NCI-H1092 treated with DMSO at 0.1 percent for 48 hours (cell line): ENCODE measurements at places on chromosomes 2 and 18.
A peak's percentile ranks its signal among the peaks of the same experiment; 100 is the strongest.

DNA sequence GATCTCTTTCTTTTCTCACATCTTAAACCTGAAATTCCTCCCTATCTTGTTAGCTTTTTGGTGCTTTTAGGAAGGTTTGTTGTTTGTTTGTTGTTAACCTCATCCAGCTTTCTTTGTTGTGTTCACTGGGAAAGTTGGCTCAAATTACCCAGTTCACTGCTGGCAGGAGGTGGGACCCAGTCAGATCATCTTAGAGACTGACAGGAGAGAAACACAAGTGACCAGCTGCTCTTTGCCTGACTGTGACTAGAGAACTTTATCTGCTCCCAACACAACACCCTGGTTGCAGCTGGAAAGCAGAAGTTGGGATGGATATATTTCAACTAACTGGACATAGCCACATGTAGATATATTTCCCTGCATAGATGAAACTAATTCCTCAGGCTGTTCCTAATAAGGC is 10.0 kb downstream of the MAPK4 start:
- no peak for DNase-seq

DNA sequence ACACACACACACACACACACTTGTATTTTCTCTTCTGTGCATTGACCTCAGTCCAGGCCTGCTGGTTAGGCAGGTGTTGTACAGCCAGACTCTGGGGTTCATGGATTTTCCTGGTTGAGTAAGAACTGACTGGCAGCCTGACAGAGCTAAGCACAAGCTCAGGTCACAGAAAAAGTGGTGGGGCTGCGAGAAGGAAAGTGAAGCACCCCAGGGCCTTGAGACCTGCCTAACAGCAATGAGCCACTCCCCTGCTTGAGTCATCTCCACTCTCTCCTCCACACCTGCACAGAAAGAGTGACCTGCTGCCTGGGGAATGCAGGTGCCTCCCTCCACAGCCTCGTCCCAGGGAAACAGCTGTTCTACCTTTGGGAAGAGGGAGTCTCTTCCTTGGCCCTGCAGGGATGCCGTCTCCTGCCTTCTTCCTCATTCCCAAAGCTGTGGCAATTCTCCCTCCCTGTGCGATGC is 91.4 kb upstream of the LGALSL start:
- DNase-seq = no peak

GRCh38 chr18:22900558-22901238 is 32.4 kb upstream of the RBBP8 start:
- peak; percentile 85 for DNase-seq

DNA sequence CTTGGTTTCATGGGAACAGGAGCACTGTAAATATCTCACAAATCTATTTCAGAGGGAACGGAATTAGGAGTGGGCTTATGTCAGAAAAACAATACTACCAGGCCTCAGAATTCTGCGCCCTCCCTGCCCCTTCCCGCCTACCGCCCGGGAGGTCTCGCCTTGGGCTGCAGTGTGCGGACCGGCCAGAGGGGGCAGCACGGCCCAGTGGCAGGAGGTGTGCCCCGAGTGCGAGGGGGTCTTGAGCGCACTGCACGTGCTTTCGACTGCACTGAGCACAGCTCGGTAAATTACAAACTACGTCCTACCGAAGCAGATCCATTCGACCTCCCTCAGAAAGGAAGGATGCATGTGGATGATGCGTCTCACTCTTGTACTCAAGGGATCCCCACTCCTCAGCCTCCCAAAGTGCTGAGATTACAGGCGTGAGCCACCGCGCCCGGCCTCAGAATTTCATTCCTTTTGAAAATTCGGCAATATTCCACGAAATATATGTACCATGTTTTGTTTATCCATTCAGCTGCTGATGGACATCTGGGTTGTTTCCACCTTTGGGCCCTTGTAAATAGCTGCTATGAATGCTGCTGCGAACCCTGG is 297.0 kb downstream of the BCL2 start:
- no peak for DNase-seq

DNA sequence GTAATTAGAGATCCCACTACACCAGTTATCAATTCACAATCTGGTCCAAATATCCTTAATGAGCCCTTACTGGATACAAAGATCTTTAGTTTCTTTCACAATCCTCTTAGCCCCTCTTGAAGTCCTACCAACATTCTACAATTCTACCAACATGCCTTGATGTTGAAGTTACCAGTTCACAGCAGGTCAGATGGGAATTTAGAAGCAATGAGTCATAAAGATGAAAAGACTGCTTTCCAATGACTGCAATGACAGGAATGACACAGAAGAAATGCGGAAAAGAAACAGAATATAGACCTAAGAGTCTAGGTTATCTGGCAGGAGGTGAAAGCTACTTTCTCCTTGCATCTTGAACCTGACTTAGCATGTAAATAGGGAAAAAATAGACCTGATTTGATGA is 24.5 kb downstream of the RTTN start:
- no peak for DNase-seq

GRCh38 chr2:206083602-206084438 is 2.2 kb downstream of the INO80D start:
- DNase-seq = no peak

- no peak for DNase-seq
These were observed 21.0 kb upstream of the SELENOI start for GRCh38 chr2:26324903-26325302.

- DNase-seq = no peak
These were observed 344.0 kb upstream of the VWC2L start for GRCh38 chr2:214066862-214067261.

DNA sequence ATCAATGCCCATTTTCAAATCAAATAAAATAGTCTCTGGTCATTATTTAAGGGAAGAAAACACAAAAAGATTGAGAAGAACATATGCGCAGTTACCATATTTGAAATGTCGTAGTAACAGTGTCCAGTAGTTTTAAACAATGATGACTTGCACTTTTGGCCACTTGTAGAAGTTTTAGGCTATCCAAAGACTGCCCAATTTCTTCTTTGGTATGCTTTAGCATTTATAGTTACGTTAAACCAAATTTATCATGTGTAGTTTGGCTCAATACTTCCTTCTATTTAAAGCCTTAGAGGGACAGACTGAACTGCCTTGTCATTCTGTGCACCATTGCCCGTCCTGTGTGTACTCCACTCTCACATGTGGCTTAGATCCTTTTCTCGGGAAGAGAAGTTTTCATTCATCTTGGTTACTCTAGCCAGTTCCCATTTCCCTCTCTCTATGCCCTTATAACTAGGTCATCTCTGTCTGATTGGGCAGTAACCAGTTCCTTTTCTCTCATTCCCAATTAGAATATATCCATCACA is 84.8 kb upstream of the TTN start:
- DNase-seq = no peak

- no peak for DNase-seq
These were observed 73.6 kb downstream of the CD226 start for GRCh38 chr18:69874058-69874457.

- no peak for DNase-seq
These were observed 3.5 kb downstream of the ESPNL start for GRCh38 chr2:238103465-238104225.

GRCh38 chr2:20452551-20452950 is 5.7 kb downstream of the RHOB start:
- DNase-seq = no peak

GRCh38 chr2:56224316-56224715 is 40.5 kb downstream of the CCDC85A start:
- no peak for DNase-seq

DNA sequence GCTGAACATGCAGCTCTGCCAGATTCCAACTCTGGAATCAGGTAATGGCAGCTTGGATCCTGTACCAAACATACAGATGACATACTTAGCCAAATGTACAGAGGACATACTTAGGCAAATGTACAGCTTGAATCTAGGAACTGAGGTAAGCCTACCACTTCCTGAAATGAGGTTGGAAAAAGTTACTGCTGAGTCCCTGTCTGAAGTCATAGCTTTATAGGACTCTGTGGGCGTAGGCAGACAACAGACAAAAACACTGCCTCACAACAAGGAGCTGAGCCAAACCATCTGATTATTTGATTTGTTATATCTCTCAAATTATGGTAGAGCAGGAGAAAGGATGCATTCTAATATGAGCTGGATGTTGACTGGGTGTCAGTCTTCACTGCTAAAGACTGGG is 290.2 kb upstream of the TCF4 start:
- no peak for DNase-seq

GRCh38 chr2:212107989-212108388 is 430.6 kb downstream of the ERBB4 start:
- no peak for DNase-seq

GRCh38 chr2:197315371-197315770 is 4.8 kb upstream of the ANKRD44 start:
- no peak for DNase-seq
